NCI-H2107 (cell line): ENCODE measurements at places on chromosomes 16 and 17.

DNA sequence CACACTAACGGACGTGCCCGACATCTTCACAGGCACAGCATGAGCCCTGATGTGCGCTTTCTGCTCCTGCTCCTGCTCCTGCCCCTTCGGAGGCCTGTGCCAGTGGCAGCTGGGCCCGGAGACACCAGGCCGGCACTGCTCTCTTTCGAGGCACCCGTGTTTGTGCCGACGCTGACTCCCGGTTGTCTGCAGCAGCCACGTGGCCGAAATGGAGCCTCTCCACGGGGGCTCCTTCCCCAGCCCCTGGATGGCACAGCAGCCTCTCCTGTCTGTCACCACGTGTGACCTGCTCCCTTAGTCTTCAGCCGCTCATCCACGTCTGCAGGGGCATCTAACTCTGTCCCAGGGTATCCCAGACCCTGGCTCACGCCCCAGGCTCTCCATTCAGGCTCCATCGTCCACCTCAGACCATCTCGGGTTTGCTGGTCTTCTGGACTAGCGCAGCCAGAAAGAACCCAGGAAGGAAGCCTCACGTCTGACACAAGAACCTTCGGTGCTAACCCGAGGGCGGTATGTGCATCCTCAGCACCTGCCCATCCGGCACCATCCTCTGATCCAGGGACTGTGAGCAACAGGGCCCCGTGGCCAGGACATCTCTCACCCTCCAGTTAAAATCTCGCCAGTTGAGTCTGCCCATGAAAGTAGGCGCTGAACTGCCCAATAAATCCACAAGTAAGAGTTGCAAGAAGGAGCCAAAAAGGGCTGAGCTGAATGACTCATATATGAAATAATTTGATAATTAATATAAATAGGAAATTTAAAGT, 4.2 kb upstream of the RPH3AL start:
- DNase-seq: no peak

DNA sequence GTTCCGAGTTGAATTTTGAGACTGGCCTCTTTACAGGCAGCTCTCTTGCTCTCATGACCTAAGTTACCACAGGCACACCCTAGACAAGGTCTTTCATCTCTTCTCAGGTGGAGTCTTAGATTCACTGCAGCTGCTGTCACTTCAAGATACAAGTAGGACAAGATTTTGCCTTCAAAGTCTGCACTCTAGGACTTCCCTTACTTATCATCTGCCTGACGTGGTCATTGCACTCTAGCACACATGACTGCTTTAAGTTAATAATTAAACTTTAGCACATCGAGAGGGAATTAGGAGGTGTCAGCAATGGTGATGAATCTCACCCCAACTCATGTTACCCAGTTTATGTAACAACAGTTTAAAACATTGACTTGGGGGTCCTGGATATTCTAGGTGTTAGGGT, 25.6 kb downstream of the RNF135 start:
- DNase-seq: no peak

- DNase-seq: peak; percentile 33
Measured at GRCh38 chr16:68798398-68798797, 44.9 kb upstream of the TANGO6 start.

DNA sequence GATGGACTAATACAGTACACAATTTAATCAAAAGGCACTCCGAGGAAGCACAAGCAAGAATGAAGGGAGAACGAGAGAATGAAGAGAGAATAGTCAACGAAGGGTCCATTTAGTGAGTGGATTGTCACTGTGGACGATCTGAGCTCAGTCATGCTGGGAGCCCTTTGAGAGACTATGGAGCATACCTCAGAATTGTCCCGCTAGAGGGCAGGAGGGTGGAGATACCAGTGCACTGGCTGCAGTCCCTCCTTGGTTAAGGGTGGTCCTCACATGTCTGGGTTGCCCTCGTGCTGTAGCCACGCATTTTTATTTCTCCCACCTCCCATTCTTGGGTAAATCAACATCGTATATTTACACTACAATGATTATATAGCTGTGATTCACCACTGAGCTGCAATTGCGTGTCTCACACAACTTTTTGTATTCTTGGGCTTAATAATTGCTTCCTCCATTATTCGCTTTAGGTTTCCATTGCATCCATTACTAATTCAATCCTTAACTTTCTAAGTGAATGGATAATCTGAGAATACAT, 33.2 kb upstream of the FAM20A start:
- DNase-seq: no peak

DNA sequence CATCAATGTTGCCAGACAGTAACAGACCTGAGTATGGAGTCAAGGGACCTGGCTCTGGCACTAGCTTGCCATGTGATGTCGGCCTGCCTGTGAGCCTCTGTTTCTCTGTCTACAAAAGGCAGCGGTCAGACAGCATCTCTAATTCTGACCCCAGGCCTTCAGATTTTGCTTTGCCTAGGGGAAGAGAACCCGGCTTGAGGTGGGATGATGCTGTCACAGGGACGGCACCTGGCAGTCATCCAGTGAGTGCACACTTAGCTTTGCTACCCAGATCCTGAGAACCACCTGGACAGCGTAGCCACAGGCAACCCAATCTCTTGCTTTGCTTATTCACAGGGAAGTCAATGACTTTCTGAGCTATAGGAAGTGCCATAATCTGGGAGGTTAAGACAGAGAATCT, 135.2 kb upstream of the SALL1 start:
- DNase-seq: no peak

GRCh38 chr16:54545854-54546511, 259.4 kb upstream of the IRX3 start:
- no peak for DNase-seq
